Stimulated activated CD4-positive, alpha-beta T cell treated with anti-CD3 and anti-CD28 coated beads, Interleukin-12 subunit alpha, Interleukin-12 subunit beta, amount 100 ng/mL, for 48 hours (primary cell): ENCODE measurements at places on chromosomes 11 and 22.

GRCh38 chr11:14314127-14314526, 44.9 kb downstream of the RRAS2 start:
- no peak for DNase-seq

DNA sequence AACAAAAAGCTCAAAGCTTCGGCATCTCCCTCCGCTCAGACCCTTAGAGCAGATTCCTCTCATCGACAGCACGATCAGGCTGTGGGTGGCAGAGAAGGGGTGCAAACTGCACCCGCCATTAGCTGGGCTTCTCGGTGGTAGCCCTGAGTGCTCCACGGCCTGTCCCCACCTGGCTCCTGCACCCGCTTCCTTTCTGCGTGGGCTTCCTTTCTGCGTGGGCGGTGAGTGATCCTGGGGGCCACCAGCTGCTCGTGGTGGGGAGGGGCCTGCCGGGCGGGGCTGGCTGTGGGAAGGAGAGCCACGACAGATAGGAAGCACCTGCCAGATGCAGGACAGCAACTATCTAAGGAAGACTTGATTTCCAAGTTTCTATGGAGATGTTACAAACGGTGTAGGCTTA, 55.0 kb downstream of the BRD1 start:
- no peak for DNase-seq

DNA sequence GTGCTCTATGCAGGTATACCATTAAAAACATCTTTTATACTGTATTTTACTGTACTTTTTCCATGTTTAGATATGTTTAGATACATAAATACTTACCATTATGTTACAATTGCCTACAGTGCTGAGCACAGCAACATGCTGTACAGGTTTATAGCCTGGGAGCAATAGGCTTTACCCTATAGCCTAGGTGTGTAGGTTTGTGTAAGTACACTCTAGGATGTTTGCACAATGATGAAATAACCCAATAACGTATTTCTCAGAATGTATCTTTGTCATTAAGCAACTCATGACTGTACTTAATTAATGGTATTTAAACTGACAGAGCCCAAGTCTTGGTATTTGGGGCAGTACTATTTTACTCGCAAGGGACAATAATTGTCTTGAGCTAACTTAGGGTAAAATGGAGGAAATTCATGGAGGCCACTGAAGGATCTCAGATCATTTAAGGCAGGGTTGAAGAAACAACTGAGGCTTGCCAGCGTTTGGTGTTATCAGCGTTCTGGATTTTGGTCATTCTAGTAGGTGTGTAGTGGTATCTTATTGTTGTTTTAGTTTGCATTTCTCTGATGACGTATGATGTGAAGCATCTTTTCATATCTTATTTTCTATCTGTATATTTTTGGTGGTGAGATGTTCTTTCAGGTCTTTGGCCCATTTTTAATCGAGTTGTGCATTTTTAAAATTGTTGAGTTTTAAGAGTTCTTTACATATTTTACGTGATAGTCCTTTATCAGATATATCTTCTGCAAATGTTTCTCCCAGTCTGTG, 42.4 kb downstream of the ADAMTS15 start:
- no peak for DNase-seq

DNA sequence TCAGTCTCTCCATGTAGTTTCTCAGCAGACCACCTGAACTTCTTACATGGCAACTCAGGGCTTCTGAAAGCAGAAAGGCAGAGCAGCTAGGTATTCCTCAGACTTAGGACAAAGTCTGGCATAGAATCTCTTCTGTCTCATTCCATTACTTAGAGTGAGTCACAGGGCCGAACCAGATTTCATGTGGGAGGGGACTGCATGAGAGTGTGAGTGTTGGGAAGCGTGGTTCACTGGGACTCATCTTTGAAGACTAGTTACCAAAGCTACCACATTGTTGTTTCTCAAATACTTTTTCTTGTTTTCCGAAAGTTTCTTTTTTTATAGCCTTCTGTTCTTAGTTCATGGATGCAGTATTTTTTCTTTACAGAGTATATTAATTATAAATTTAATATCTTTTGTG, 36.1 kb upstream of the SCN3B start:
- no peak for DNase-seq

GRCh38 chr11:30333405-30333804, 10.5 kb downstream of the ARL14EP start:
- no peak for DNase-seq

GRCh38 chr22:20131859-20132685, 468 bp downstream of the ZDHHC8 start:
- DNase-seq: no peak

DNA sequence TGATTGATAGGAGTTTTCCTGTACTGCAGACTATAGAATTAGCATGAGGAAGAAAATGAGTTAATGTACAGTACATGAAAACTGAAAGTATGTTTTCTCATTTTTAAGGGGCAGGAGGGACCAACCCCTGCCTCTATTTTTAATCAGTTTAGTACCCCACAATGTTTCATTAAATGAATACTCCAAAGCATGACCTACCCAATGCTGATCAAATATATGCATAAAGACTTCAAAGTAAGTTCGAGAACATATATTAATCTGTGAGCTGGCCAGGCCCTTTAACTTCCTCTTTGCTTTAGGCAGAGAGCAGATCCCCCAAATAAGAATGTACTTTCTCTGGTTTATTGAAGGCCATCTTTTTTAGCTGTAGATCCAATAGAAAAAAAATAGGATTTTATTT, 161.0 kb downstream of the FCHSD2 start:
- no peak for DNase-seq

DNA sequence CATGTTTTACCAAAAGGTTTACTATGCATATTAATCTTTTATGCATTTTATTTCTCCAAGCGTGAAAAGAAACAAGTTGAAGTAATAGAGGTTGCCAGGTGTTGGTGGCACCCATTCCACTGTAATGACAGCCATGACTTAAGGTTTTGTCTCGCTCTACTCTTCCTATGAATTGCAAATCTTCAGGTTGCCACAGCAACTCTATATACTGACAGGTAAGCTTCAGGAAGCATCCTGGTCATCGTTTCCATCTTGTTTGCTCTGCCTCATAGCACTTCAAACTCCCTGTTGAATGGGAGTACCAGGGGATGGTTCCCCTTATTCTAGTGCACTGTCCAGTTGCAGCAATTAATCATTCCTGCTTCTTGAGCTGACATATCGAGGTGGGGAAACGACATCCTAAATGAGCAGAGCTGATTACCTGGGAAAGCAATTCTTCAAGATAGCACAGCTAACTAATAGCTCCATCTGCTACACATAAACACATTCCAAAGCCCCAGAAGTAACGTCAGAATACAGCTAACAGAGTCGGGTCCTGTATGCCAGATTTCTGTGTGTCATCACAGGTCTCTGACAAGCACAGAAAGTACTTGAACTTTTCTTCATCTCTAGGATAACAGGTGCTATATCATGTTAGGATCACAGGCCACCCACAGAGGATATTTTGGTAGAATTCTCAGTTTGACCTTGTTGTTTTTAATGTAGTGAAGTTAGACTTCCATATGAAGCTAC, 80.3 kb downstream of the CADM1 start:
- no peak for DNase-seq

- DNase-seq: no peak
These were observed 8.0 kb upstream of the COMT start for GRCh38 chr22:19933341-19934241.

GRCh38 chr11:113556036-113556435, 80.8 kb upstream of the DRD2 start:
- no peak for DNase-seq
